ENCODE measurements at places on chromosomes 4 and X.
A peak's percentile ranks its signal among the peaks of the same experiment; 100 is the strongest.

GRCh38 chrX:131061306-131061705, 3.2 kb downstream of the ARHGAP36 start:
- DNase-seq, result no peak

GRCh38 chr4:5137927-5138326, 86.6 kb downstream of the STK32B start:
- no peak for DNase-seq

- DNase-seq, result no peak
Observed at GRCh38 chr4:2534904-2535375, 1.5 kb upstream of the FAM193A start.

DNA sequence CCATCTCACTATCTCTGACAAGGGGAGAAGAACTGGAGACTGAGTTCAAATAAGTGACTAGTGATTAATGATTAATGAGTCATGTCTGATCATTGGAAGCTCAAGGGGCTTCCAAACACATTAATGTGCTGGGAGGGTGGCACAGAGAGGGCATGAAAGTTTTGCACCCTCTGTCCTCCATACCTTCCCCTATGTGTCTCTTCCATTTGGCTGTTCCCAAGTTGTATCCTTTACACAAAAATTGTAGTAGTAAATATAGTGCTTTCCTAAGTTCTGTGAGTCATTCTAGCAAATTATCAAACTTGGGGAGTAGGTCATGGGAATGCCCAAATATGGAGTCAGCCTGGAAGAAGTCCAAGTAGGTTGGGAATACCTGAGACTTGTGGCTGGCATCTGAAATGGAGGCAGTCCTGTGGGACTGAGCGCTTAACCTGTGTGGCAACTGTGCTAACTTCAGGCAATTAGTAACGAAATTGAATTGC, 4.1 kb upstream of the FAM200B start:
- DNase-seq, result no peak

- no peak for DNase-seq
Observed at GRCh38 chr4:43244688-43245382, 352.3 kb downstream of the GRXCR1 start.

- no peak for DNase-seq
Observed at GRCh38 chr4:106038012-106038411, 142.7 kb downstream of the NPNT start.

DNA sequence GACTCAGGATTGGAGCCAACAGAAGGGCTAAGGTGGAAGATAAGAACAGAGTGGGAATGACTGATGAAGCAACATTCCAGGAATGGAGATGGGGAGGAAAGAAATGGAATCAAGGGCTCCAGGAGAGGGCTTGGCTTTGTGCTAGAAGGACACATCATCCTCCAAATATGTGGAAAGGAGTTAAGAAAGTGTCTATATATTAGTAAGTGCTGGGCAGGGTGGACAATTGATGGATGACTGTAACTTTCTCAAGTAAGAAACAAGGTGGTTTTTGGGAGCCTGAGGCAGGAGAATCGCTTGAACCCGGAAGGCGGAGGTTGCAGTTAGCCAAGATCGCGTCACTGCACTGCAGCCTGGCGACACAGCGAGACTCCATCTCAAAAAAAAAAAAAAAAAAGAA, 71.6 kb upstream of the NFKB1 start:
- no peak for DNase-seq

DNA sequence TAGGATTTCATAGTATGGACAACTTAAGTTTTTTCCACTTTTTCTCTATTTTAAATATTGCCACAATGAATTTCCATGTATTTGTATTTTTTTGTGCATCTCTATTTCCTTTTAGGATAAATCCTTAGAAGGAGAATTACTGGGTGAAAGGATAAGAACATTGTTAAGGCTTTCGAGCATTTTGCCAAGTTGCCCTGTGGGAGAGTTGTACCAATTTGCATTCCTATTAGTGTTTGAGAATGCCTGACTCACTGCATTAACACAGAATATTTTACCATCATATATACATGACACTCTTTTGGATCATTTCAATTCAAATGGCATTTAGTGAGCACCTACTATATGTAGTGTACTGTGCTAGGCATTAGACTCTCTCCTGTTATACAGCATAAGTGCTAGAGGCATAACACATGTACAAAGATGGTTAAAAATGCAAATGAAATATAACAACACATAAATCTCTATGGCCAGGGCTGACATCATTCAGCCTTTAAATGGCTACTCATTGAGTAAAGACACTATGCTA, 57.0 kb downstream of the PLAC1 start:
- DNase-seq, result no peak

GRCh38 chr4:147753047-147753446, 21.2 kb downstream of the ARHGAP10 start:
- no peak for DNase-seq

GRCh38 chrX:10906866-10907265, 204.3 kb upstream of the HCCS start:
- no peak for DNase-seq

GRCh38 chr4:158805635-158806471, 37.0 kb downstream of the FNIP2 start:
- no peak for DNase-seq

- DNase-seq, result no peak
Observed at GRCh38 chrX:48487362-48487798, 11.4 kb downstream of the FTSJ1 start.

- DNase-seq, result peak; percentile 6
Observed at GRCh38 chr4:38411092-38411491, 252.9 kb upstream of the KLF3 start.

- DNase-seq, result no peak
Observed at GRCh38 chr4:40276546-40276945, 58.6 kb upstream of the CHRNA9 start.

DNA sequence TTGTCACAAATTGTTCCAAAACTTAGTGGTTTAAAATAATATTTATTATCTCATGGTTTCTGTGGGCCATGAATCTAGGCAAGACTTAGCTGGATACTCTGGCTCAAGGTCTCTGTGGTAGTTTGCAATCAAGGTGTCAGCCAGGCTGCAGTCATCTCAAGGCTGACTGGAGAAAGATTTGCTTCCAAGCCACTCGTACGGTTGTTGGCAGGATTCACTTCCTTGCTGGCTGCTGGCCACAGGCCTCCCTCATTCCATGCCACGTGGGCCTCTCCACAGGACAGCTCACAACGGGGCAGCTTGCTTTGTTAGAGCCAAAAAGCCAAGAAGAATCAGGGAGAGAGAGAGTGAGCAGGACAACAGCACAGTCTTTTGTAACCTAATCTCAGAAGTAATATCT, 101.4 kb downstream of the WWC2 start:
- DNase-seq, result no peak

DNA sequence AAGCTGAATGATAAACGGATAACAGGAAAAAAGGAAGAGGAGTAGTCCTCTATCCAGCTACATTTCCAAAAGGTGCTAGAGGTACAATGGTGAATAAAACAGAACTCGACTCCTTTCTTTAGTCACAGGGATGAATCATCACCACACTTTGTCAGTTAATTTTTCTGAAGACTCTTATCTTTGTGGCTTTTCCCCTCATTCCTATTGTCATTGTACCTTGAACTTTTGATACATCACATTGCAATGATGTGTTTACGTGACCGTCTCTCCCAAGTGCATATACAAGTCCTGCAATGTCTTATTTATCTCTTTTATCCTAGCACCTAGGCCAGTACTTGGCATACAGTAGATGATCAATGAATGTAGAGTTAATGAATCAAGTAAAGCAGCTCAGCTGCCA, 134.7 kb downstream of the LHFPL1 start:
- no peak for DNase-seq

- DNase-seq, result no peak
Observed at GRCh38 chr4:579543-580175, 3.6 kb upstream of the TMEM271 start.

GRCh38 chrX:154409222-154409871, at the start of gene DNASE1L1:
Gene DNASE1L1, minus strand, starts transcription at chrX:154409254. Its CDS starts 3,686 bp downstream, at chrX:154405568.
- DNase-seq, result no peak

DNA sequence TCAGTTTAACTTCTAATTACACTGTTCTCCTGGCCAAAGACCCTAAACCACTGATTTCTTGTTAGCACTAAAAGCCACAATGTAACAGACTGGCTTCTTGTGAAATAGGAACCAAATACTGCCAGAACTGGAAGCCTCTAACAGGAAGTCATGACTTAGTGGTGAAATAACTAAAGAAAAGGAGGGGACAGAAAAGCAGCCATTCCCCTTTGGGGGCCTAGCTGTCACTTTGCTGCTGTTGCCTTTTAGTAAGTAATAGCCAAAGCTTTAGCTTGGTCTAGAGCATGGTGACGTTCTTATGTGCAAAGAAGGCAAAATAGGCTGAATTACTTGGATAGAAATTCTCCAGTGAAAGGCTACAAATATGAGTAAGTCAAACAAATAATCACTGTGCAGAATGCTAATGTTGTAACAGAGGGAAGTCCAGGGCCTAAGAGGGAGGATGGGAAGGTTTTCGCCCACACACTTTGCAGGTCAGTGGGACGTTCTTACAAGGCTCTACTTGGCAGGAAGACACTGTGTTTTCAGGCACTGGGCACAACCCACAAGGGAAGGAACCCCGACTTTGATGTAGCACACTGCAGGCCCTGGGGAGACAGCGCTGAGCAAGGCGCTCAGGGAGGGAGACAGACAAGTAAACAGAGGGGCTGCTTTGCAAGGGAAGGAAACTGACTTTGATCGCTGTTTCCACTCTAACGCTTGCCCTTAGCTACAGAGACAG, 16.7 kb downstream of the GAB3 start:
- DNase-seq, result no peak

DNA sequence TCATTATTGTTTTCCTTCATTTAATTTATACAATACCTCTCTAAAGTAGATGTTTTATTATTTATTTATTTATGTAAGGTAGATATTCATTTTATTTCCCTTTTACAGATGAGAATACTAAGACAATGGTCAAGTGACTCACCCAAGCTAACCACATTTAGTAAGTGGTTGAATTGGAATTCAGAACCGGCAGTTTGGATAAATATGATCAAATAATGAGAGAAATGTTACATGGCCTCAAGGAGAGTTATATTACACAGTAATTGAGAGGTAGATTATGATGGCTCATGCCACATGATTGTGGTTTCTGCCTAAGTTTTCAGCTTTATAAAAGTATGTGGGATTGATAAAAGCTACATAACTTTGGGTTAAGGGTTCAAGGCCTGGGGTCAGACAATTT, 239.4 kb upstream of the BOD1L1 start:
- no peak for DNase-seq

DNA sequence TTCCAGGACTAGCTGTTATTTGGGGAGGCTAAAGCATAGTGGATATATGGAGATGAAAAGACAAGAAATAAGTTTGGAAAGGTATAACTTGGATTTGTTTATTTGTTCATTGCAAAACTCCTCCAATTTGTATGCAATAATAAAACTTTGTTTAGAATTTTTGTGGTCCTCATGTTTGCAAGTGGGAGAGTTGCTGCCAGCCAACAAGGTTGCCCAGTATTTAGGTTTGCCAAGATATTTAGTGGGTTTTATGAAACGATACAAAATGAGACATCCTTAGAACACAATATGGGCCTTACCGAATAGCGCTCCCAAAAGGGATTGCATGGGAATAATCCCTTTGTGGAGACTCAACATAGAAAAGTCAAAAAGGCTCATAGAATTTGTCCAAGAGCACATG, 162.1 kb downstream of the INPP4B start:
- no peak for DNase-seq

DNA sequence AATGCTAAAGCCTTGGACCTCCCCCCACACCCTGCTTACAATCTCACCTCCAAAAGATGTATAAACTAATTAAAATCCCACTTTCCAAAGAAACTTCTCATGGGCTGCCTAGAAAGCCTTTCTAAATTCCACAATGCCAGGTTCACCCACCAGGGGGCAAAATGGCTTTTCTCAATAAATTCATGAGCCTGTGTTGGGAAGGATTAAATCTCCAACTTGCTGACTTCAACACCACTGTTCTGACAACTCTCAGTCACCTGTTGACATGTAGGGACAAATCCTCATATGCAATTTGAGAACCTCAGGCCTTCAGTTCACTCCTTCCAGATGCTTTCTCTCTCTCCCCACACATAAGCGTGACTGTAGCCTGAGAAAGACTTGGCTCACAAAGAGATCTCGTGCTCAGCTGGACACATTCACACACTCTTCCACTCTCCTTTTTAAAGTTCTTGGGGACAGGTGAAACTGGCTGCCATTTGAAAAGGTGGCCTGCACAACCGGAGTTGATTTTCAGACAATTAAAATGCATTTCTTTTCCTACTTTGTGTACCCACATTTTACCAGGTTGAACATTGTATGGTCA, 88.6 kb upstream of the PRPS2 start:
- DNase-seq, result peak; percentile 1

DNA sequence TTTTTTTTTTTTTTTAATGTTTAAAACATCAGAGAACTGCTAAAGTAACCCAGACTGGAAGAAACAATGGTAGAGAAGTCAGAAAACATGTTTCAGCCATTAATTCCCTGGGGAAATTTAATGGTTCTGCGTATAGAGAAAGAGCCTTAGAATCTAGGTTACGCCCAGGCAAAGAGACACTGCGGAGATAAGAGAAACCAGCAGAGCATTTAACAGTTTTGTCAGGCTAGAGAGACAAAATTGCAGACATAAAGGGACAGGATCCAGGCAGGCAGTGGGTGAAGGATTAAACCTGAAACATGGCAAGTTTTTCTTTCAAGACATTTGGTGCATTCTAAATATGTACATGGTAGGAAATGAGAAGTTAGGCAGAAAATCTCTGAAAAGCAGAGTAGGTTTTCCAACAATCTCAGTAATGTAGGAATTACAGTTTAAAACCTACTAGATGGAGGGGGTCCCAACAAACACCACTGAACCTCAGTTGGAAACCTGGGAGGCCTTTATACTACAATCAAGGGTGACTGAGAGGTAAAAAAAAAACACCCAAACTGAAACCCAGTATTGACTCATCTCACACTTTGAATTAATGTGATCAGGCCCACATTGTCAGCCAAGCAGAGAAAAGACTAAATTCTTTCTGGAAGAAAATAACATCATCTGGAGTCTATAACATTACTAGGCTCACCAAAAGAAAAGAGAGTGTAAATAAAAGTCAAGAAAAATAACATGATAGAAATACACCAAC, 254.2 kb upstream of the NWD2 start:
- no peak for DNase-seq

DNA sequence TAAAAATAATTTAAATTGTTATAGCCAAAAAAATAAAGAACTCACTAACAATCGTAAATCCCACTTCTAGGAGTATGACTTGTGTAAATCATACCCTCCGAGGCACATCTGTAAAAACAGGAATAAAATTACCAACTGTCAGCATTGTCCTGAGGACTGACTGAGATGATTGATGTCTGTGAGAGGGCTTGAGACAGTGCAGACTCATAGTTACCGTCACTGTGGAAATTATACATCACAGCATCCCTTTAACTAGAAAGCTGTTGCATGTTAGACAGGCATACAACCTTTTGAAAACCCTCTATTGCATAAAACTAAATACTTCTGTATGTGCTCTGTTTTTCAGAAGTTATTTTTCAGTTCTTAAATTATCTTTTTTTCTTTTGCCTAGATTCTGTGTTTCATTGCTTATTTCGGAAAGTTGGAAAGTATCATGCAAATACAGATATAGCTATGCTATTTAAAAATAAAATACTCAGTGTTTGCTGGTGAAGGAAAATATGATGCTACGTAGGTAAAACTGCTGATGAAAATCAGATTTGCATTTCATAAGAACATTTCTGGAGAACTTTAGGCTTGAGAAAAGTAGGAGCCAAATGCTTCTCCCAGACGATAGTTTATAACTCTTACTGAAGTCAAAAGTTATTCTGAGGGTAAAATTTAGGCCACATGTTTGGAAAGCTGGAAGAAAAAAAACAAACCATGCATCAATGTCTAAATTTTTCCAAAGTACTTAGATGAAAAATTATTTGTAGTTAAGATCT, 13.6 kb upstream of the RBPJ start:
- no peak for DNase-seq

Data from stimulated activated CD4-positive, alpha-beta T cell treated with anti-CD3 and anti-CD28 coated beads, Interleukin-1b, Interleukin-23, amount 100 ng/mL, for 48 hours (primary cell).